Activated CD4-positive, alpha-beta T cell treated with anti-CD3 and anti-CD28 coated beads, Interleukin-2, amount 10 ng/mL, durations not matched to agents 24 days and 14 days (primary cell): ENCODE measurements at places on chromosomes 2 and 18.

GRCh38 chr2:205731583-205731981, 49.3 kb downstream of the NRP2 start:
- no peak for DNase-seq

DNA sequence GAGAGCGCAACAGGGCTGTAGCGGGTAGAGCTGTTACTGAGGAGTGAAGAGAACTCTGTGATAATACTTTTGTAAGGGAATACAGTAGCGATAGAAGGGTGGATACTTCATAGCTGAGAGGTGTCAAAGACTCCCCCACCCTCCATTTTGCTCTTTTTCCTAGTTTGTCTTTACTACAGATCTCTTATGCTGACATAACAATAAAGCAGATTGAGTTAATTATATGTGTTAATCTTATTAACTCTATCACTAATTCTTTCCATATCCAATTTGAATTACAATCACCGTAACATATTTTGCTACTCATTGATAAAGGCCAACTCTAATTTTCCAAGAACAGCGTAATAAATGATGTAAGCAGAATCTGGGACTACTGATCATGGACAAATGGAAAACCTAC, 57.1 kb downstream of the UGP2 start:
- DNase-seq = no peak

DNA sequence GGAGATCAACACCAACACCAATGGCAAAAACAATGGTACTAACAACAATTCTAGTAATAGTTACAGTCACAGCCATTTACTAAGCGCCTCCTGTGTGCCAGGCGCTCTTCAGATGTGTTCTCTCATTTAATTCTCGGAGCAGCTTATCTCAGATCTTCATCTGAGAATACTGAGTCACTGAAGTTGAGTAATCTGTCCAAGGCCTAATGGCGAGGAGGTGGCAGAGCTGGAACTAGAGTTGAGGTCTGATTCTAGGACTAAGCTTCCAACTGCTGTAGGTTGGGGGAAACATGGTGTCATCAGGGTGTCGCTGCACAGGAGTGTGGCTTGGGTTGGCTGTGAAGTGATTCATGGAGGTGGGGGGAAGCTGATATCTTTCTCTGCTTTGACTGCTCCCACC, 156.1 kb downstream of the DYSF start:
- no peak for DNase-seq

- DNase-seq = peak; percentile 81
Measured at GRCh38 chr2:183037553-183038340, 510 bp downstream of the NCKAP1 start.

DNA sequence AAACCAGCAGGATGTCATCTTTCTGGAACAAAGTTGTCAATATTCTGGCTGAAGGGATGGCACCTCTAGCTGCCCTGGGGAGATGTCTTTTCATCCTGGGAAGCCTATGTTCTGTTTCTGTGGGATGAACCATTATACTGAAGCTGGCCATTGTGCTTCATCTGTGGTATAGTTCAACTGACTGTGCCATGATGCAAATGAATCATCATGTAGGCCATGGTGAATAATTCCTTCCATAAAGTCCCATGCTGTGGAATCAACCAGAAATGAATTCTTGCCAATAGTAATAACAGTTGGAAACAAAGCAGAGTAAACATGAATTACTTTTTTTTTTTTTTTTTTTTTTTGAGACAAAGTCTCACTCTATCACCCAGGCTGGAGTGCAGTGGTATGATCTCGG, 64.1 kb upstream of the CNGA3 start:
- DNase-seq = no peak

DNA sequence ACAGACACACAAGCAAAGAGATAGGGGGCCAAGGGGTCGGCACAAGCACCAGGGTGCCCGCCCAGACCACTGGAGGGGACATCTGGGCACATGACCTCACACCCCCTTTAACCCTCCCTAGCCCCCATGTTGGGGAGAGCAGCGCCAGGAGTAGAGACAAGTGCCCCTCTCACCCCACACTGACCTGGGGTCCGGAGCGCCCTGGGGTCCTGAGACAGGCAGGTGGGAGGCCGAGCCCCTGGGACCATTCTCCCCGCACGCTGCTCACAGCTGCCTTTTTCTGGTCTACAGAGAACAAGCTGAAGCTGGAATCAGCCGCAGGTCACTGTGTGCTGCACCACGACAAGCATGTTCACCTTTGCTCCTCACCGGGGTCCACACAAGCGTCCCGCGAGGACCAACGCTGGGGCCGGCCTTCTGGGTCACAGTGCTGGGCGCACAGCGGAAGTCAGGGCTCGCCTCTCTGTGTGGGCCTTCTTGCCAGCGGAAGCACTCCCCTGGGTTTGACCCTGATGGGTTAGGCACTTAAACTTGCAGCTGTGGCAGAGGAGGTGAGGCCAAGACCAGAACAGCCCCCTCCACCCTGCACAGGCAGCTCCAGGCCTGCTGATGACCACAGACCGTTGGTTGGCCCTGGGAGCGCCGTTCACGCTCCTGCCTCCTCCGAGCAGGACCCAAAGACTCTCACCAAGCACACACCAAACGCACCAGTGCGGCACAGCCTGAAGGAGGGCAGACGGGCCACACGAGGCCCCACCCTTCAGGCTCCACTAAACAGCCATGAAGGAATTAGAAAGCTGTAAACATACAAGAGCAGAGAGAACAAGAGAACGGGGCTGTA, 275.3 kb downstream of the EIPR1 start:
- DNase-seq = peak; percentile 44

GRCh38 chr18:56255381-56255780, 383.0 kb downstream of the TXNL1 start:
- no peak for DNase-seq

DNA sequence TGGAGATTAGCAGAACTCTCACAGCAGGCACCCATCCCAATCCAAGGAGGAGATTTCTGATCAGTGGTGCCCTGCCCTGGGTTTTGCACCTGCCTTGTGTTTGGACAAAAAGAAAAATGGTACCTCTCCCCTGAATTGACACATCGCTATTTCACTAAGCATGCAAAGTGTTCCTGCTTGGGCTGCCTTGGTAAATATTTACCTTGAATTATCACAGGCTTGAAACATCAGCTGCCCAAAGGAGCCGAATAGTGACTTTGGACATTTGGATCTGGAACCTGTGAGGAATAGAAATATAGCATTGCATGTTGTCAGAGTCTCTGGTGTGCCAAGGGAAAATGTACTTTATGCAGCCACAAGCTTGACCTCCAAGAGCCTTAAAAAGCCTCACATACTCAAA, 926.4 kb upstream of the FANCL start:
- no peak for DNase-seq

DNA sequence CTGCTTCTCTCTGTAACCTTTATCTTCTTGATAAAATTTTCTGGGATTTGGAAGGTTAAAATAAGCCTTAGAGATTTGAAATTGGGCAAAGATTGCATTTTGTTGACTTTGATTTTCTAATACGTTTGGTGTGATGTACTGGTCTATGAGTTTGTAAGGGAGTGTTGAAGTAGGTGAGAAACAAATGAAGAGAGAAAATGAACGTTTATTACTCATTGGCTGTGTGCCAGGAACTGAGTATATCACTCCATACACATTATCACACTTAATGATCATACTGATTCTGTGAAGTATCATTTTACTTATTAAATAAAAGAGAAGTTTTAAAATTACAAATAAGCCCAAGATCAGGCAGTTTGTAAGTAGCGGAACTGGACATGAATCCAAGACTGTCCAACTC, 795.1 kb upstream of the ZEB2 start:
- no peak for DNase-seq

DNA sequence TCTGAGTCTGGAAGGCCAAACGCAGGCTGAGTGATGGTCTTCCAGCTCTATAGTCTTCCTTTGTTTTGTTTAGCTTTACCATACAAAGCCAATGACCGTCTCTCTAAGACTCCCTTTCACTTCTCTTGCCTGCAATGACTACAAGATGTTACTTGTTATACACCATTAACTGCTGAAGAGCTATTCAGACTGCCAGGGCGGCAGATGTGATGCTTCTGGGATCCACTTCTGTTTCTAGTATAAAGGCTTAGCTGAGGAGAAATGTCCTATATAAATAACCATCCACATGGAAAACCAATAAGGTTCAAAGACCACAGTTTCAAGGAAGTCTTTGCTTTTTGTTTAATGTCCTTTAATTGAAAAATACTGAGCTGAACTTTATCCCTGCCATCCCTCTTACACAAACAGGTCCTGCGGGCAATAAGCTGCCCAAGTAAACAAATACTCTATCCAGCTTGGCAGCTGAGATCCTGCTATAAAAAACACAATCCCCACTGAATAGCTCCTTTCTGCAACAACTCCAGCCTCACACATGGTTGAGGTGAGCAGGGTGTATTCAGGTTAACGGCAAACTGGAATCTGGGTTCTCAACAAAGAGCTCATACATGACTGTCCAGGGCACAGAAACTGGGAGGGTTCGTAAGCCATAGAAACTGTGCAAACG, 124.6 kb downstream of the VIT start:
- no peak for DNase-seq

DNA sequence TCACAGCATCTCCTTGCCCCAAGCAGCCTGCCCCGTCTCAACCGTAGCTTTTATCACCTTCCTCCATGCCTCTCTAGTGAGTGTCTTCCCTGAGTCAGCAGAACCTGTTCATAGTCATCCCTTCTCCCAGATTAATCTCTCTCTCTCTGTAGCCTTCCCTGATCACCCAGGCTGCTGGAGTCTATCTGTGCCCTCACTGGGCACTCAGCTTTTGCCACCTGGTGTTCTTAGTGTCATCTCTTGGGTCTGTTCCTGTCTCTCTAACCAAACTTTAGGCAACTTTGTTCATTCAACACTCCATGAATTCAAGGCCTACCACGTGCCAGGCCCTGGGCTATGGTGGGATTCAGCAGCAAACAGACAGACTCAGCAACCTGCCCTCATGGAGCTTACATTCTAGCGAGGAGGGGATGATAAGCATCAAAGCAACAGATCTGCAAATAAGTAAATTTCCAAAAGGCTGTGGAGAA, 159.1 kb downstream of the SMAD7 start:
- no peak for DNase-seq

- no peak for DNase-seq
Measured at GRCh38 chr18:47677952-47678351, 252.5 kb downstream of the SMAD2 start.

GRCh38 chr2:141021109-141021508, 1109.7 kb downstream of the LRP1B start:
- no peak for DNase-seq

- no peak for DNase-seq
Measured at GRCh38 chr18:49111191-49111988, 160.6 kb upstream of the SMAD7 start.

DNA sequence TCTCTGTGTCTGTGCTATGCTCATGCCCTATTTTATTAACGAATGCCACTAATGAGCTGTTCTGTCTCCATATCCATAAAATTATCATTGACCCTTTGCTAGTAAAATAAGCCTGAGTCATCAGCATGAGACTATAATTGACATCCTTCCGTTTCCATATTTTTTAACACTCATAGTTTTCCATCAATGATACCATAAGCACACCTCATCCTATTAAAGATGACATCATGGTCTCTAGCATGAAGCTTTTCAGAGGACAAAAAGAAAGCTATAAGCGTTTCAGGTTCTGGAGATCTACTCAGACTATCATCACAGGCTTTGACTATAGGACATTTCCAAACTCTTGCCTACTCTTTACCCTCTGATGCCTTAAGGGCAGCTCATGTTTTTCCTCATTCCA, 1.2 kb upstream of the DSC2 start:
- no peak for DNase-seq

GRCh38 chr2:29106980-29107388, 8.2 kb upstream of the CLIP4 start:
- DNase-seq = no peak

GRCh38 chr18:44637210-44638033, 43.3 kb upstream of the SETBP1 start:
- peak; percentile 58 for DNase-seq

GRCh38 chr2:50344509-50345106, 687.3 kb downstream of the NRXN1 start:
- DNase-seq = no peak

GRCh38 chr2:237147317-237147716, 61.6 kb downstream of the COPS8 start:
- DNase-seq = no peak

DNA sequence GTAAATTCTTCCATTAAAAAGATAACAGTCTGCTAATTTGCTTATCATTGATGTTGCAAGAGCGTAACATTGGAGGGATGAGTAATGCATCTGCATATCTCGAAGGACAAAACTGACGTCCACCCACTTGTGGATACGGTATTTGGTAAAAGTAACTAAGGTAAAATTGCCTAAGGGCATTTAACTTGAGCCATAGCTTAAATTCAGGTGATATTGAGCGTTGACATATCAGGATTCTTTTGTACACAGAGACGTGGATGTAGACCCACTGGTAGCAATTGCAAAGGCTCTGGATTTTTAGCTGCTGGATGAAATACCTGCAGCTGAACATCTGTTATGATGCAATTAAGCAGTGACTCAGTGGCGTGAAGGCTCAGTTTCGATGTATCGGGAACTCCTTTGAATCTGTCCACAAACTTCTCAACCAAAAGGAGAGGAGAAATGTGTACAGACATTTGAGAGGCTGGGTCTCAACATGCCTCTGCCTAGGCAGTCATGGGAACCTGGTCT, 119.3 kb downstream of the SPTBN1 start:
- peak; percentile 77 for DNase-seq

DNA sequence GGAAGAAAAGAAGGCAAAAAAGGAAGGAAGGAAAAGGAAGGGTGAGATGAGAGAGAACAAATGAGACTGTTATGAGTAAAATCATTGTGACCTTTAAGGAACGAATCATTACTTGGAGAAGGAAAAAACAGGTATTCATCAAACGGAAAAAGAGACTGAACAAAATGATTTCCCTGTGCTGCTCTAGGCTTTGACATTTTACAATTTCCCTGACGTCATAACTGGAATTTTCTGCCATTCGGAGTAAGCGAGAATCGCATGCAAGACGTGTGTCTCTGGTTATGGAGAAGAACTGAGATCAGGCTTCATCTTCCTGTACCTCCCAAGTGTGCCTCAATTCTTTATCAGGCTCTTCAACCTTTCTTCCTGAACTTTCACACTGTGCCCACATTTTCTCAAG, 534.7 kb upstream of the KLHL29 start:
- DNase-seq = no peak

DNA sequence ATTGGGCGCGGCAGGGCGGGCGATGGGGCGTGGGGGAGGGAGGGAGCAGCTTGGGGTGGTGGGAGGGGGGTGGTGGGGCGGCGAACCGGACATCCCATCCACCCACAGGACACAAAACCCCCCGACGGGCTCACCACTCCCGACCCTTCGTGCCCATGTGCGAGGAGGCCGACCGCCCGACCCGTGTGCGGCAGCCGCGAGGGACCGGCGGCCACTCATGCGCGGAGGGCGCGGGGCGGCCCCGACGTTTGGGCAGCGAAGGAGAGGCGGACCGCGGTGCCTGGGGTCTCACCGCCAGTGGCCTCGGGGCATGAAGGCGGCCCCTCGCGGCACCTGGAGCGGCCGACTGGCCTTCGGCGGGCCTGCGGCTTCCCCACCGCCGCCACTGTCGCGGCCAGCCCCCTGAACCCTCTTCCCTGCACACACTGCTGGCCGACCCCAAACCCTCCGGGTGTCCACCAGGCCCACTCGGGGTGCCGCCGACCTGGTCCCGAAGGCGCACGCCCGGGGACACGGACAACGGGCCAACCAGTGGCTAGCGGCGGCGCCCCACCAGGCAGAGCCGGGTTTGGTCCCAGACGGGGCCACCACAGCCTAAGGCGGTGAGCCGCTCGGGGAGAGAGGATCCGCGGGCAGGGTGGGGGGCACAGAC, 94.6 kb upstream of the ANKRD30BL start:
- no peak for DNase-seq

- DNase-seq = no peak
Measured at GRCh38 chr2:163462993-163463392, 272.8 kb downstream of the FIGN start.
